CD4-positive, alpha-beta T cell treated with Interleukin-15 for 1 hour (primary cell): ENCODE measurements at places on chromosomes 13 and 19.

GRCh38 chr13:111944171-111944583, 122.8 kb upstream of the SOX1 start:
- DNase-seq, result no peak

DNA sequence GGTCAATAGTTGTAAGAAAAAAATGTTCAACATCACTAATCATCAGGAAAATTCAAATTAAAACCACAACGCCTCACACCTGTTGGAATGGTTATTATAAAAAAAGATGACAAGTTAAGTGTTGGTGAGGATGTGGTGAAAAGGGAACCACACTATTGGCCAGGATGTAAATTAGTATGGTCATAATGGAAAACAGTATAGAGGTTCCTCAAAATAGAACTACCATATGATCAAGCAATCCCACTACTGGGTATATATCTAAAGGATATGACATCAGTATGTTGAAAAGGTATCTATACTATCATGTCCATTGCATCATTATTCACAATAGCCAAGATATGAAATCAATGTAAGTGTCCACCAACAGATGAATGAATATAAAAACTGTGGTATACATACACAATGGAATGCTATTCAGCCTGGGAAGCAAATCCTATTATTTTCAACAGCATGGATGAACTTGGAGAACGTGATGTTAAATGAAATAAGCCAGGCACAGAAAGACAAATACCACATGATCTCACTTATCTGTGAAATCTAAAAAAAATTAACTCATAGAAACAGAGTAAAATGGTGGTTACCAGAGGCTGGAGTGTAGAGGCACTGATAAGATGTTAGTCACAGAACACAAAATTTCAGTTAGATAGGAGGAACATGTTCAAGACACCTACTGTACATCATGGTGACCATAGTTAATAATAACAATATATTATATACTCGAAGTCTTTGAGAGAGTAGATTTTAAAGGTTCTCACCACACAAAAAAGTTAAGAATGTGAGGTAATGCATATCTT, 56.6 kb downstream of the TBC1D4 start:
- DNase-seq, result no peak

DNA sequence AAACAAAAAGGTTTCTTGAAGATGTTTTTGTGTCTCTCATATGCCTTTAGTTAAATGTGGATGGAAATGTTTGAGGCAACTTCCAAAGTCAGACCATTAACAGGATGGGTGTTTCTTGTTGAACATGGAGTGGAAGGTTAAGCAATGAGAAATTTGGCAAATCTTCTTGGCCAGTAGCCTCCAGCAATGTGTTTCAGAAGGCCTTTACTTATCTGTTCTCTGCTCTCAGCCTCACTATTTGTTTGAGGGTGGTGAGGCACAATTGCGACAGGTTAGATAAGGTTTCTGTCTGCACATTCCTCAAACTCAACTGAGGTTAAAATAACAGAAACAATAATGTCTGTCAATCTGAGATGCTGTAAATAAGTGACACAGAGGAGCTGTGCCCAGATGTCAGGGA, 1019.0 kb downstream of the DIAPH3 start:
- DNase-seq, result no peak

DNA sequence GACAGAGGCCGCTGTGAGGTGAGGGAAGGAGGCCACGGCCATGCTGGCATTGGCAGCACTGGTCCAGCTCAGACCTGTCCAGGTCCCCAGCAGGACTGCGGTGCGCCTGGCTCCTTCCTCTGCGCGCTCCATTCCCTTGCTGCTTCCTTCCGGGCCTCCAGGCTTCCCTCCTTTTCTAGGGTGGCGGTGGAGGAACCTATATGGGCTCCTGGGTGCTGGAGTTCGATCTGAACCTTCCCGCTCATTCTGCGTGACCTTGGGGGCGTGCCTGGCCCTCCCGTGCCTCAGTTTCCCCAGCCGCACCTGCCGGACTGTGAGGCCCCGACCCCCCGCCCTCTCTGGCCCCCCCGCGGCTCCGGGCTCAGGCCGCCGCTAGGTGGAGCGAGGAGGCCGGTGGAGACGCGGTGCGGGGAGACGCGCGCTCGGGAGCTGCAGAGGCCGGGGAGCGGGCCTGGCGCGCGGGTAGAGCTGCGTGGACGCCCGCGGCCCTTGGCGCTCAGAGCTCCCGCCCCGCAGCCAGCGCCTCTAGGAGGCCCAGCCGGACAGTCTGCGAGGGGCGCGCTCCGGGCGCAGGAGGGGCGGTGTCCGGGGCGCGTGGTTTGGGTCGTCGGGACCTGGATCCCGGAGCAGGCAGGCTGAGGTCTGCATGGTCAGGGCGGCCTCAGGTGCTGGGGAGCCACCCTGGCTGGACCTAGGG, 29.9 kb downstream of the EFNA2 start:
- no peak for DNase-seq

DNA sequence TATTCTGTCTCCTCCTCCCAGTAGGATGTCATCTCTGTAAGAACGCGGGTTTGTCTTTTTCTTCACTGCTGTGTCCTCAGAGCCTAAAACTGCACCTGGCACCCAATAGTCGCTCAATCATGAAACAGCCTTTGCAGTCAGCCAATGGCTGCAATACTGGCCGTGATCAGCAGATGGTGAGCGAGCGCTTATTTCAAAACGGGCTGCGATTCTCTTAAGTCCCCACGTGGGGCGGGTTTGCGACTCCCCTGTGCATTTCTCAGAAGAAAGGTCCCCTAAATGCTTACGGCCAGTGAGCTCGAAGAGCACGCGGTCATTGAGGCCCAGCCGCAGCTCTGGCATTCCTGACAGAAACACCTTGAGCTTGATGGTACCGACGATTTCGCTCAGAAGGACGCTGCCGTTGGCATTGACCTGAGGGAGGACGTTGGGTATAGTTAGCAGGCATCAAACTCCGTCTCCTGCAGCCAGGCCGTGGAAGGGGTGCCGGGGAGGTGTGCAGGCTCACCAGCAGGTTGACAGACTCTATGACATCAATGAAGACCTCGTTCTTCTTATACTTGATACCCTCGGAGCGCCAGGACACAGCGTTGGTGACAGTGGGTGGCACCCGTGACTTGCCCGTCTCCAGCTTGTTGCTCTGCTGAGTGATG, 6.0 kb downstream of the AP1M2 start:
- DNase-seq, result peak; percentile 89

DNA sequence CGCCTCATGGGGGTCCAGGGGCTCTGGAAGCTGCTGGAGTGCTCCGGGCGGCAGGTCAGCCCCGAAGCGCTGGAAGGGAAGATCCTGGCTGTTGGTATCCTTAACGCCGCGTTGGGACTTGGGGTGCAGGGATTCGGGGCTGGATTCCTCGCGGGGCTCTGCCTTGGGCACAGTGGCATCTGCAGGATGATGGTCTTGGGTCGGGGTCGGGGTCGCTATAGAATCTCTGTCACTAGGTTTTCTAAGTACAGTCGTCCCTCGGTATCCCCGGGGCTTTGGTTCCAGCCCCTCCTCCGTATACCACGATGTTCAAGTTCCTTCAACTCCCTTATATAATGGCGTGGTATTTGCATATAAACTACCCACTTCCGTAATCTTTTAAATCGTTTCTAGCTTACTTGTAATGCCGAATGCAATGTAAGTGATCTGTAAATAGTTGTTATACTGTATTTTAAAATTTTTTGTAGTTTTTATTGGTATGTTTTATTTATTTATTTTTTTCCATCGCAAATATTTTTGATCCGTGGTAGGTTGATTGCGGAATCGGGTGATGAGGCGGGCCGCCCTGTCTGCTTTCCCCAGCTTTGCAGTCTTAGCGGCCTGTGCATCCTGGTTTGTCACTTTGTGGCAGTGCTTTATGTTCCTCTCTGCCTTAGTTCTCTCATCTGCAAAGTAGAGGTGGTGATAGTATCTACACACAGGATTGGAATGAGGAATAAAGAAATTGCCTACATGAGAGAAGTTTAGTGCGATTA, 606 bp downstream of the ERCC5 start:
- DNase-seq, result peak; percentile 52

DNA sequence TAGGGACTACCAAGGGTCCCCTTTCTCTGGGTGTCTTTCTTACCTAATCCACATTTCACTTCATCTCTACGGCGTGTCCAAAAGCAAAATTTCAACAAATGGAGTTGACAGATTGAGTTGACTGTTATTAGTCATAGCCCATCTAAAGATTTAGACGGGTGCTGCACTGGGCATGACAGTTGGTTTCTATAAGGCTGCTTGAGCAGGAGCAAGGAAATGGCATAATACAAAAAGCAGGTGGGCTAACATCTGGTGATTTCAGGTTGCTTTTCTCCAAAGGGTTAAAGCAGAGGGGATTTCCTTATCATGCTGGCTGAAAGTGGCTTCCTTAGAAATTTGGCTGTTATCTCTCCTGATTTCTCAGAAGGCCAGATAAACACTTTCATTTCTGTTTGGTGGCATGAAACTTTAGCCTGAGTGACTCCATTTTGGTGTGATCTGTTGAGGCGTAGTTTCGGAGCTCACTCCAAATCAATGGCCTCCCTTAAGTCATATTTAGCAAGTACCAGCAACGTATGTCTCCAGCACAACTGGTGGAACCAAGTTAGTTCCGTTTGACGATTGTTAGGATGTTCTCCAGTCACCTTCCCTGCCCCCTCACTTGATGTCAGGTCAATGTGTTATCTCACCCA, 440.4 kb downstream of the FGF9 start:
- DNase-seq, result no peak

GRCh38 chr13:41603917-41604316, 146.6 kb downstream of the RGCC start:
- no peak for DNase-seq

DNA sequence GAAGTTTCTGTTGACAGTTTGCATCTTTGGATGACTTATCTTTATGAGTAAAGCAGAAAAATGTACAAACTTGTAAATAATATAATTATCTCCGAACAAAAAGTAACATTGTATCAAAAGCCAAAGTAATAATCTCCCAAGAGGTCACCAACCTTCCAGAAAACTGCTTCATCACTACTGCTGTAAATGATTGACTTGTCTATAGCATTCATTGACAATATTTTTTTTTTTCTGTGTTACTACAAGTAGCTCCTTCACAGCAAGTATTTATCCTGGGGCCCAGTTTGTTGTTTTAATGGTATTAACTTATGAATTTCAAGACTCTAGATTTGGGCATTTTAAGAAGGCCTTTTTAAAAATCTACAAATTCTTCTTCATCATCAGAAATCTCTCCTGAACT, 242.4 kb downstream of the KLF12 start:
- DNase-seq, result no peak

DNA sequence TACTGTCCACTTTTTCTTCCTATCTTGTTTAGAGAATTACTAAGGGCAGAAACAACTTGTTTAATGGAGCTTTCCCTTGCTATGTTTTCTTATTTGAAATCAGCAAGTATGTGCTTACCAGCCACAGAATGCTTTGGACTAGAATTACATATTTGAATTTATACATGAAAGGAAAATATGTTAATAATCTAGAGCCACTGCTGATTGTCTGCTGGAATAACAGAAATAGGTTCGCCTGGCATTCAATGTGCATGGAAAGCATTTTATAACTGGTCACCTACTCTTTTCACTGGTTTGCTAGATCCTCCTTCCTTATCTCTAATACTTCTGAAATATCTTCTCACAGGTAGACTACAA, 8.0 kb downstream of the EFNB2 start:
- DNase-seq, result no peak

GRCh38 chr19:15584541-15585115, 30.4 kb upstream of the CYP4F8 start:
- DNase-seq, result peak; percentile 72

GRCh38 chr13:68304286-68304893, 1074.3 kb upstream of the PCDH9 start:
- no peak for DNase-seq

DNA sequence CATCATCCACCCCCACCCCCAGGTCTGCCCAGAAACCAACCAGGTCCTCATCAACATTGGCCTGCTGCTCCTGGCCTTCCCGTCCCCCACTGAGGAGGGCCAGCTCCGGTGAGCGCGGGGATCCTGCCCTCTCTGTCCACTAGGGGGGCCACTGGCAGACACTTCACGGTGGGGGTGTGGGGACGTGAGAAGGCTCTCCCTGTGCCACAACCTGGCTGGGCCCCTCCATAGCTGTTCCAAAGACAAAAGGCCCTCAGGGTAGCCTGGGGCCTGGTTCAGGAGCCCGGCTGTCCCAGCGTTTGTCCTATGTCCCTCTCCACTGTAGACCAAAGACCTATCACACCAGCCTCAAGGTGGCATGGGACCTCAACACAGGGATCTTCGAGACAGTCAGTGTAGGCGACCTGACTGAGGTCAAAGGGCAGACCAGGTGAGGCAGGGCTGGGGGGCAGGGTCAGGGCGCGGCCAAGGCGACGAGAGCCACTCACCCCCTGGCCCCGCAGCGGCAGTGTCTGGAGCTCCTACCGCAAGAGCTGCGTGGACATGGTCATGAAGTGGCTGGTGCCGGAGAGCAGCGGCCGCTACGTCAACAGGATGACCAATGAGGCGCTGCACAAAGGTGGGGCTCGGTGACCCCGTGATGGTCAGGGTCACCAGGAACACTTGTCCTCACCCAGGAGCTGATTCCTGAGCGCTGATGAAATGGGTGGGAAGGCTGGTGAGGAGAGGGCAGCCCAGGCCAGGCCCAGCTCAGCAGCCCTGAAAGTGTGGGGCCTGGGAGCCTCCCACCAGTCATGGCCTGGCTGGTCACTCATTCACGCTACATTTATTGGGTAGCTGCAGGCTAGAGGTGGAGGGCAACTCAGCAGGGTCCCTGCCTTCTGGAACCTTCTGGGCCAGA, 7.9 kb downstream of the DCAF15 start:
- DNase-seq, result no peak

- peak; percentile 23 for DNase-seq
Observed at GRCh38 chr13:76803831-76804230, 82.4 kb downstream of the KCTD12 start.

GRCh38 chr19:57395710-57396109, 6.1 kb downstream of the ZNF548 start:
- no peak for DNase-seq

- DNase-seq, result no peak
Observed at GRCh38 chr13:112489199-112489598, 98.8 kb downstream of the TUBGCP3 start.

DNA sequence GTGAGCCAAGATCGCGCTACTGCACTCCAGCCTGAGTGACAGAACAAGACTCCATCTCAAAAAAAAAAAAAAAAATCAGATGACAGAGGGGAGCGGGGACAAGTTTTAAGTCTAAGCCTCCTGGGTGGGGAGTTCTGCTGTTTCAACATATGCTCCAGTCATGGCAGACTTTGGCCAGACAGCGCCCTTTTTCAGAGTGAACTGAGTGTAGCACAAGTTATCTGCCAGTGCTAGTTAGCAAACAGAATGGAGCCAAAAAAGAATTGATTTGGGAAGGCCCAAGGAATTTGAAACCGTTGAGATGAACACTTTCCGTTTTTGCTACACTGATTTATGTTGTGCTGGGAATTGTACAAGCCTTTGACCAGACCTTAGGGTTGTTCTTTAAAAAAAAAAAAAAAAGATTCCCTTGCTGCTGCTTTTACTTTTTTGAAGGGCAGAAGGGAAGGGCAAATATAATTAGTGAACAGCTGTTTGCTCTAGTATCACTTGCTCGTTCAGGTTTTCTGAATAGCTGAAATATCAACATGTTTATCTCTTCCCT, 5.7 kb downstream of the ACTN4 start:
- DNase-seq, result peak; percentile 35
